ENCODE measurements at places on chromosomes 2 and 18. TPM values are rescaled to one million over a fixed set of nuclear protein-coding genes. Genes with fewer than 3 reads are reported as not detected.

DNA sequence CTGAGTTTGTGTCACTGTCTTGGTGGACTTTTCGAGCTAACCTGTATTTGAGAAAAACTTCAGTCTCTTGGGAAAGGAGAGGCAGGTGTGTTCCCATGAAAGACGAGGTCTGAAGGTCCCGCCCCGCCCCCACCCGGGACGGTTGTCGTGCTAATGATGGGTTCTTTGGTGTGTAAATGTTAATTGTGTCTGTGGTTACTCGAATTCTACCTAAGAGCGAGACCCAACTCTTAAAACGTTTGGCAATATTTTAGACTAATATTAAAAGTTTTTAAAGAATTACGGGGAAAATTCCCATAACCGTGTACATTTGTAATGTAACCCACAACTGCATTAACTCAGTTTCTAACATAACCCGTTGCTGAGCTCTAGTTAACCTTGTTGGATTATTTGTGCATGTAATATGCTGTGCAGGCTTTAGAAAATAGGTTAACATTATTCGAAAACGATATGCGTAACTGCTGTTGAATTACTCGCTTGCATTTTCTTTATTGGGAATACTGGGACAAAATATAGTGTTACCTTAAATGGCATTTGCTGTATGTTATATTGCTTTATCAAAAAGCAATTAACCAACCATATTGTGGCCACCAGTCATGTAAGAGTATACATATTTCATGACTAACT lies 833 bp downstream of the EPB41L5 start:
- no peak for DNase-seq

- DNase-seq, result no peak
Observed at GRCh38 chr2:10324095-10324832, 21.6 kb downstream of the HPCAL1 start.

GRCh38 chr18:38843291-38843690 lies 1277.7 kb upstream of the CELF4 start:
- no peak for DNase-seq

DNA sequence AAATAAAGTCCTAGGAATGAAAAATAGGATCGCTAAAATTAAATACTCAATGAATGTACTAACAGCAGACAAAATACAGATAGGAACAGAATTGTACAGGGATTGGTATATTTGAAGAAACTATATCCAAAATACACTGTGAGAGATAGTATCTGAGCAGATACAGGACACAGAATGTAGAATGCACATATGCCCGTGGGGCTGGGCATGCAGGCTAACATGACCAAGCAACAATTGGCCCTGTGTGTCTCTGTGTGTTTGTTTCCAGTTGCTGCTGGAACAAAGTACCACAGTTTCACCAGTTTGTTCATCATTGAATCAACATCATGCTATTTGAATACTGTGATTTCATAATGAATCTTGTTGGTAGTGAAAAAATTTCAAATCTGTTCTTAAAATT lies 127.6 kb downstream of the PMAIP1 start:
- DNase-seq, result no peak

GRCh38 chr2:120367649-120368048 lies 21.7 kb downstream of the INHBB start:
- no peak for DNase-seq

- DNase-seq, result no peak
Observed at GRCh38 chr2:57516698-57517340, 529.8 kb upstream of the VRK2 start.

DNA sequence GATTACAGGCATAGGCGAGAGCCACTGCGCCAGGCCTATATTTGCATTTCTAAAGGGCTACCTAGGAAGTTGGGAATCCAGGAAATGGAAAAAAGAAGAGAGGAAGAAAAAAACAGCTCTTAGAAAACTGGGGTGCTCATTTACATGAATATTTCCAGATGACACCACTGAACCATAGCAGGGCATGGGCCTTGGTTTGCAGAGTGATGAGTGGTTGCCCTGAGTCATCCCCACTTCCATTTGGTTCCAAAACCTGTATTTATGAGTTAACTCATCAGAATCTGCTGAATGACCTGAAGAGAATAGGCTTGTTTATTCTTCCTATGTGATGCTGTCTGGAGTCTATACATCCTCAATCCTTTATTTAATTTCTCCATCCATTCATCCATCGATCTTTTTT lies 36.2 kb downstream of the EHD3 start:
- no peak for DNase-seq

FASTKD1 gene
- 46.1 TPM for total RNA-seq

EVA1A gene
- 7.1 TPM for total RNA-seq

All from urinary bladder (tissue), 4 donors.